ENCODE measurements at places on chromosomes 3 and 15.
A peak's percentile ranks its signal among the peaks of the same experiment; 100 is the strongest.

- DNase-seq, result peak; percentile 15
These were observed 228.8 kb upstream of the ALCAM start for GRCh38 chr3:105137911-105138310.

DNA sequence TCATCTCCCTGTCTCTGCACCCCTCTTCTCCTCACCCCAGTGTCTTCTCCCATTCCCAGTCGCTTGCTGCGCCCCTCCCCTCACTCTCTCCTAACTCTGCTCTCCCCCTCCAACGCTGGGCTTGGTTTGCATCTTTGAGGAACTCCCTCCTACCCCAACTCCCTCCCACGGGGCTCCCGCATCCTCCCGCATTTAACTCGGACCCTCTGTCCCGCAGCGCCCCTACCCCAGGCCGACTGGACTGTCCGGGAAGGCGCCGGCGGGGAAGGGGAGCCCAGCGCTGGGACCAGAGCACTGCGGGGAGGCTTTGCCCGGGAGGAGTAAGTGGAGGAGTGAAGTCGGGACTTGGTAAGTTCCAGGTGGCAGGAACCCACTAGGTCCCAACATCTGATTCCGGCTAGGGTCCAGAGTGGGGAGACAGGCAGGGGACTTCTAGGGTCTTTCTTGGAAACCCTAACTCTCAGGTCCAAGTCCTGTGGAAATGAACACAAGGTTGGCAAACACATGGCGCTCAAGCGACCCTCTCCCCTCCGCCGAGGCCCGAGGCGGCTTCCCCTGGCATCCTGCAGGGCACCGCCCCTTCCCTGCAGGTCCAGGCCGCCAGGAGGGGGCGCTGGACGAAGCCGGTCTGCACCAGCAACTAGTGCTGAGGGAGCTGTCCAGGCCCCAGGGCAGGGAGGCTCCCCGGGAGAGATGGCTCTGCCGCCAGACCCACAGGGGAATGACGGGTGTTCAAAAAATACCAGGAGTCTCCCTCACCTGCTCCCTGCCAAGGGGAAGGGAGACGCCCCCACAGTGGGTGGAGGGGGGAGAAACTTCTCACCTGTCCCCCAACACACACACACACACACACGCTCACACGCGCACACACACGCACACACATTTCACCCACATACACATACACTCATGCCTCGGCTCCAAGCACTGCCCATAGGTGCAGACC lies 53.2 kb downstream of the LHFPL4 start:
- peak; percentile 52 for DNase-seq

GRCh38 chr15:98715401-98715800 lies 67.1 kb downstream of the IGF1R start:
- DNase-seq, result no peak

DNA sequence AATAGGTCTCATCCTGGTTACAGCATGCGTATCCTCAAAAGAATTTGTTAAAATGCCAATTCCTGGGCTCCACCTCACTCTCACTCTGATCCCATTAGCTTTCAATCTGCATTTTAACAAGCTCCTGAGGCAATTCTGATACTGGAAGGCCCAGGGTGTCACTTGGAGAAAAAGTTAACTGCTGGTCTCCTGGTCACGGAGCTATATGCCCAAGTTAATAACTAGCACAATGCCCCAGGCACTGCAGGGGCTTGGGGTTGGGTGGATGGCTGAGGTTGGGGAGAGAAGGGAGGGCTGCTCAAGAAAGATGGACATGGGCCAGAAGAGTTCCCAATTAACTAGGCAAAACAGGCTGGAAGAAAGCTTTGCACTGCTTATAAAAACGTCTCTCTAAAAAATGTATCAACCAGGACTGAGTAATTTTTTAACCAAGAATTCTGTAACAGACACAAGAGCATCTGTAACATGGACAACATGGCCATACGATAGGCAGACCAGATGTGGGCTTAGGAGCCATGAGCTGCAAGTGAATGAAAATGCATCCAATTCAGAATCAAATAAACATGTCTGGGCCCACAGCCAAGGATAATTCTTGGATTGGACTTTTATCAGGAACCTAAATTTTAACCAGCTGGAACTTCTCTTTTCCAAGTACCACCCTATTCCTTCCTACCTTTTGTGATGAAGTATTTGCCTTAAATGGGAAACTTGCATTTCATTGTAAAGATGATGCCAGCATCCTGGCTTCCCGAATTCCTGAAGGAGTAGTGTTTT lies 4.2 kb downstream of the IL17RD start:
- peak; percentile 28 for DNase-seq

DNA sequence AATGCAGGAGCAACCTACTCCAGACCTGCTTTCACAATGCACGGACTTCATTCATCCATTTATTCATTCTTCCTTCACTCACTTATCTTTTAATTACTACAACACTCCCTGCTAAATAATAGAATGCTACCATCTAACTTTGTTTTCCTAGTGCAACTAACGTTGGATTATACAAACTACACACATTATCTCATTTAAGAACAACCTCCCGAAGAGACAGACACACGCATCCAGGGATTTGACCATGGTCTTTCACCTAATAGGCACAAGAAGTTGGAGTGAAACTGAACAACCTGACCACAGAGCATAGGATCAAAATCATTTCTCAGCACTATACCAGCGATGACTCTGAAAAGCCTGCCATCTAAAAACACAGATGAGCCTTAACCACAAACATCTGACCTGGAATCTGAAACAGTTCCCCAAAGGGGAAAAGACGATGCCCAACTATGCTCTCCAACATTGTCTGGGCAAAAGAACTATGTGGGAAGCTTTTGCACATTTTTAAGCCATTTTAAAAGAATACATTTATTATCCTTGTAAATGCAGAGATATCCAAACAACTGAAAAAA lies 21.0 kb downstream of the ZNF385D start:
- peak; percentile 91 for DNase-seq

- no peak for DNase-seq
These were observed 32.0 kb upstream of the TCF12 start for GRCh38 chr15:56886363-56886931.

- DNase-seq, result no peak
These were observed 49.7 kb downstream of the PDE8A start for GRCh38 chr15:85031086-85031943.

- no peak for DNase-seq
These were observed 9.5 kb downstream of the ISL2 start for GRCh38 chr15:76345880-76346668.

GRCh38 chr3:74122281-74122680 lies 492.2 kb downstream of the CNTN3 start:
- DNase-seq, result no peak

- no peak for DNase-seq
These were observed 553.1 kb upstream of the PPP2R3A start for GRCh38 chr3:135412475-135412874.

- no peak for DNase-seq
These were observed 23.4 kb upstream of the GATM start for GRCh38 chr15:45401665-45402161.

- DNase-seq, result no peak
These were observed 21.7 kb upstream of the HACD2 start for GRCh38 chr3:123606527-123606926.

GRCh38 chr3:1960506-1960905 lies 138.2 kb upstream of the CNTN4 start:
- DNase-seq, result no peak

DNA sequence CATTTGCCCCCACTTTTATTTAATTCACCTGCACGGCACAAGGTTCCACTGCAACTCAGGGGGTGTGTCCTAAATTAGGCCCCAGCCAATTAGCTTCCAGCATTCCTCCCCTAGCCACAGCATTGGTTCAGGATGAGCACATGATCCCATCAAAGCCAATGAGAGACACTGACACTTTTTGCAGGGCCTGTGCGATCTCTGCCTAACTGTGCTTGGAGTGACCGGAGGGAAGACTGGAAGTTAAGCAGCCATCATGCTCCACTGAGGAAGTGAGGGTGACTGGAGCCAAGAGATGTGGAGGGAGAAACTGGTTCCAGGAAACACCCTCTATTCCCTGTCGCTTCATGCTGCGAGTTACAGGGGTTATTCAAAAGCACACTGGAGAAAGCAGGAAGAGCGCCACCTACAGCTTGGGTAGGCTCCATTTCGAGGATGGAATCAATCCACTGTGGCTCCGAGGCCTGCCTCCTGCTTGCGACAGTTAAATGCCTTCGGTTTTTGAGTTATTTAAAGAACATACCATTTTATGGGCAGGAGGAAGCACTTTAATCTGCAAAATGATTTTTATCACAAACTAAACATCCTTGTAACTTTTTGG lies 122.2 kb upstream of the WNT5A start:
- no peak for DNase-seq

DNA sequence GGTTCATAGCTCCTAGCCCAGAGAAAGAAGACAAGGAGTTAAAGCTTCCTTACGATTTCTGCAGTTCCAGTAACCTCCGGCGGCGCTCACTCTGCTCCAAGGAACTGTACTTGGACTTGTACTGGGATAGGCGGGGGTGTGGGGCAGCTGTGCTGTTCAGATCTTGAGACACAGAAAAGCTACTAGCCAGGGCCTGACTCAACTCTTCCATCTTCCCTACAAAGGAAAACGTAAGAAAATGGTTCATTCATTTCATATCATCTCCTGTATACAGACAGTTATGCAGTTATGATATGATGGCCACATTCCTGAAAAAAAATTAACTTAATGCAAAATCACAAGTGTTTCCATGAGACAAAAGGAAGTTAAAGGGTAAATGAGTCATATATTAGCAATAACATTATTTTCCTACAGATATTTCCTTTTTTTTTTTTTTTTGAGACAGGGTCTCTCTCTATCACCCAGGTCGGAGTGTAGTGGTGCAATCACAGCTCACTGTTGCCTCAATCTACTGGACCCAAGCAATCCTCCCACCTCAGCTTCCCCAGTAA lies 4.6 kb downstream of the SNUPN start:
- DNase-seq, result peak; percentile 93

DNA sequence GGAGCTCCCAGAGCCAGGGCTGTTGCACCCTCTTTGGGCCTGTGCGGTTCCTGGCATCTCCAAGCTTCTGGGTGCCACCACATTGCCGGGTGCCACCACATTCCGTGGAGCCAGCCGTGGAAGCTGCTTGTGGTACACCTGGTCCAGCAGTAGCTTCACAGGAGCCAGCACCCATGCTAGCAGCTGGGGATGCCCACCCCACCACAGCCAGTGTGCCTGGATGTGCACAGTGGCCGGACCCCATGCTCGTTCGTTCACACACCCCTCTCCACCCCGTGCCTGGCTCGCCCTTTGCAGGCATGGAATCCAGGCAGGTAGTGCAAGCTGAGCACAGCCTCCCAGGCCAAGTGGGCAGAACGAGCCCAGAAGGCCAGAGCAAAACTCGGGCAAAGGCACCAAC lies 1029.8 kb upstream of the GBE1 start:
- no peak for DNase-seq

- DNase-seq, result no peak
These were observed 146.7 kb upstream of the IQSEC1 start for GRCh38 chr3:13219902-13220296.

DNA sequence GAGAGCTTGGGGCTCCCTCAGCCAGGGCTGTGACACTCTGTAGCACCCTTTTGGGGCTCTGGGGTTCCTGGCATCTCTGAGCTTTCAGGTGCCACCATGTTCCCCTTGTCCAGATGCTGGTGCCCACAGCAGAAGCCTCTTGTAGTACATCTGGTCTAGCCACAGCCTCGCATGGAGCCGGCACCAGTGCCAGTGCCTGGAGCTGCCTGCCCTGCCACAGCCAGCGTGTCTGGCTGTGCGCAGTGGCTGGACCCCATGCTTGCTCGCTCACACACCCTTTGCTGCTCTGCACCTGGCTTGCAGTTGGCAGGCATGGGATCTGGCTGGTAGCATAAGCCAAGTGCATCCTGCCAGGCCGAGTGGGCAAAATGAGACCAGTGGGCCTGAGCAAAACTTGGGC lies 744.8 kb upstream of the GBE1 start:
- DNase-seq, result no peak

- peak; percentile 83 for DNase-seq
These were observed 553.1 kb upstream of the CBLB start for GRCh38 chr3:106421909-106422308.

- peak; percentile 97 for DNase-seq
These were observed 553 bp downstream of the TMEM43 start for GRCh38 chr3:14125193-14126016.

GRCh38 chr3:13015286-13016082 lies 57.7 kb downstream of the IQSEC1 start:
- no peak for DNase-seq

DNA sequence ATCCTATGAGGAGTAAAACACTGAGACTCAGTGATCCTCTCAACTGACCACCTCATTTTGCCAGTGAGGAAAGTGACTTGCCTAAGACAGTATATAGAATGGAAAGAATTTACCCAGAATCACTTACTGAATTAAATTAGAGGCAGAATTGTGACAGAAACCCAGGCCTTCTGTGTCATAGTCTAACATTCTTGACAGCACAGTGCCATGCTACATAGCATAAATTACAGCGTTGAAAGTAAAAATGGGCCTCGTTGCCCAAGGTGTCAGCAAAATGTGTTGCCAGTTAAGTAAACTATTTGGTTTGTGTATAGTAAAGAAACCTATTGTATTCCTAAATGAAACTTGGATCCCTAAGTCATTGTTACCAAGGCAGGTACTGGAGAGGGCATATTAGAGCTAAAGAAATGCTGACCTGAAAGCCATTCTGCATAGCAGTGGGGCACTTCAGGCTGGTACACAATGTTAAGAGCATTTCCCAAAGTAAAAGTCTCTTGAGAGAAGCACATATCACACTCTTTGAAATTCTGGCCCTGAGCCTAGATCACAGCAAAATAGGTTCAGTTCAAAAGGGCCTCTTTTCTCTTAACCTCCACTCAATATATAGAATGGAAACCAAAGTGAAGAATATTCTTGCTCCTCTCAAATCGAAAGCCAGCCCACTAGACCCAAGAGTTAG lies 53.8 kb downstream of the HMG20A start:
- DNase-seq, result no peak

GRCh38 chr3:48135552-48136495 lies 52.4 kb downstream of the CDC25A start:
- DNase-seq, result peak; percentile 28

- DNase-seq, result no peak
These were observed 11.7 kb upstream of the ARL14 start for GRCh38 chr3:160665231-160665630.

- DNase-seq, result no peak
These were observed 24.2 kb downstream of the RAB6B start for GRCh38 chr3:133871368-133872090.

- DNase-seq, result no peak
These were observed 1045.8 kb downstream of the ROBO1 start for GRCh38 chr3:78721771-78722543.

GRCh38 chr15:74294010-74294409 lies 57.9 kb downstream of the CCDC33 start:
- DNase-seq, result no peak

DNA sequence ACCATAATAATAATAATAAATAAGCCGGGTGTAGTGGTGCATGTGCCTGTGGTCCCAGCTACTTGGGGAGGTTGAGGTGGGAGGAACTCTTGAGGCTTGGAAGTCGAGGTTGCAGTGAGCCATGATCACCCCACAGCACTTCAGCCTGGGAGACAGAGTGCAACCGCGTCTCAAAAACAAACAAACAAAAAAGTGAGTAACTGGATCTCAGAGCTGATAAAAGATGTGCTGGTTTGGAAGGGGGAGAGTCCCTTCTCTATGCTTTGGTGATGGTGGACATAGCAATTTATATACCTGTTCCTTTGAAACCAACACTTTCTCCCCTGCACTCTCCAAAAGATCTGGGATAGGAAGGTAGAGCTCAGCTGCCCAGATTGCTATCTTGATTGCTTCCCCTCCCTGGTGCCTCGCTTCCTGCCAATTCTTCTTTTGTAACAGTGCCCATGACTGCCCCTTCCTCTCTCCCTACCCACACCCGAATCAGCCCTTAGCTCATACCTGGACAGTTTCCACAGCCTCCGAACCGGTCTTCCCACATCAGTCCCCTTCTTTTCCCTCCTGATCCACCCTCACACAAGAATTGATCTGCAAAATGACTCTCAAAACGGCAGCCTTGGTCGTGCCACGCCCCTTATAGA lies 55.1 kb upstream of the UBE2E1 start:
- DNase-seq, result no peak
